CD4-positive, alpha-beta T cell treated with Interleukin-4 for 4 hours (primary cell): ENCODE measurements at places on chromosomes 16 and 17.

GRCh38 chr17:30965686-30966085 lies 5.2 kb upstream of the RNF135 start:
- no peak for DNase-seq

DNA sequence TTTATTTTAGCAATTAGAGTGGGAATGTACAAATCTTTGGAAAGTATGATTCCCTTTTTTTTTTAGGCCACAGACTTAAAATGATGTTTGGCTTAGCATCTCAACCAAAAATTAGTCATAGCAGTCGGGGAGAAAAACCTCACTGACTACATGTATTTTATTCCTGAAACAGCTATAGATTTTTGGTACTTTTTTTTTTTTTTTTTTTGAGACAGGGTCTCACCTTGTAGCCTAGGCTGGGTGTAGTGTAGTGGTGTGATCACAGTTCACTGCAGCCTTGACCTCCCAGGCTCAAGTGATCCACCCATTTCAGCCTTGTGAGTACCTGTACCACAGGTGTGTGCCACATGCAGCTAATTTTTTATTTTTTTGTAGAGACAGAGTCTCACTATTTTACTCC lies 23.4 kb downstream of the RNFT1 start:
- DNase-seq = no peak

DNA sequence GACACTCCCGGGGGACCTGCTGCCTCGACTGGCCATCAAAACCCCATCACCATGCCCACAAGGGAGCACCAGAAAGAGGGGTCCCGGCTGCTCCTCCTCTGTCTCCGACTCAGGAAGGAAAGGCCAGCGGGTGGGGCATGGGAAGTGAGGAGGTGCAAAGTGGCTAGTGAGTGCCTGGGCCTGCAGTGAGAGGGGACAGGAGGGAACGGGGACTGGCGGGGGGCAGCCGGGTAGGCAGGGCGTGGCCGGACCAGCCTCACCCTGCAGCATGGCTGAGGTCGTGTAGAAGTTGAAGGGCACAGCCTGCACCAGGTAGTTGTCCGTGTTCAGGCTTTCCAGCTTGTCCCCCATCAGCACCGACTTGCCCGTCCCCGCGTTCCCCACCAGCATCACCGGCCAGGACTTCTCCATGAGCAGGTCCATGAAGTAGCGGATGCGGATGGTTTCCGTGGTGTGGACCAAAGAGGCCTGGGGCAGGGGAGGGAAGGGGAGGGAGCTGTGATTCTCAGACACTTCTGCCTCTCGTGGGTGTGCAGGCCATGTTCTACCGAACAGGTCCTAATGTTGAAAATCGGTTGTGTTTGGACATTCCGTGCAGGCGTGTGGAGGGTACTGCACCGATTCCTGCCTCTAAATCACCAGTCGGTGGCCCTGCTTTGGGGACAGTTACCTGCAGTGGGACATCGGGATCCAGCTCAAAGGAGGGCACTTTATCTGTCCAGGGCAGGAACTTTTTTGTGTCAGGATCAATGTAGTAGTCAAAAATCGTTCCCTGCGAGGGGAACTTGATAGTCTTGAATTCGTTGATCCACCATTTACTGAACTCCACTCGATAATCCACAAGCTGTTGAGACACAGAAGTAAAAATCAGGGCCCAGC lies 91.7 kb downstream of the DNAH17 start:
- DNase-seq = no peak

DNA sequence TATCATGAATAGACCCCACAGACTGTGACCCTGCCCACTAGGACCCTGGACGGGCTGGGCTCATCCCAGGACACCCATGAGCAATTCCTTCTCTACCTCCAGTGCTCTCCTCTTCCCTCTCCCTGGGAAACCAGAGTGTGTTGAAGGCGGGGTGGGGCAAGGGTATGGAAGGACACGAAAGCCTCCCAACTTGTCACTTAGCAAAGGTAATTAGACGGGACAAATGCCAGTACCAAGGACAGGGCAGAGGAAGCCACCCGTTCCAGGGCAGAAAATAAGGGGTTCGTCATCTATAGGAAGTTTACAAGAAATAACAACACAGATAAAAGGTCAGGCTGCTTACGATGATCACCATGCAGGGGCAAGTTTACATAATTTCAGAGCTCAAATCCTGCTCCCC lies 4.9 kb upstream of the EPX start:
- no peak for DNase-seq

DNA sequence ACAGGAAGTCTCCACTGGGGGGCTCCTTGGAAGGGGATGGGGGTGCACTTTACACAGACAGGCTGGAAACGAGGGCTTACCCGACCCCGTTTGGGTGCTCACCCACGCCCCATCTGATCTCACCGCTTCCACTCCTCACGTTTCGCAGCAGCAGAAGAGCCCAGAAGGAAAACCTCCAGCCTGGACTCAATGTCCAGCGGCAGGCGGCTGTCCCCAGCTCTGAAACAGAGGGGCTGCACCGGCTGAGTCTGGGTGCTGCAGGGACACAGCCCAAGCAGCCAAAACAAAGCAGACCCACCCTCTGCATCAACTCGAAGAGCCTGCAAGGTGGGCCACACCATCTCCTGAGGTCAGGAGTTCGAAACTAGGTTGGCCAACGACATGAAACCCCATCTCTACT lies 3.9 kb downstream of the MEAK7 start:
- DNase-seq = no peak

- no peak for DNase-seq
Measured at GRCh38 chr16:88298181-88298832, 84.5 kb upstream of the ZNF469 start.

DNA sequence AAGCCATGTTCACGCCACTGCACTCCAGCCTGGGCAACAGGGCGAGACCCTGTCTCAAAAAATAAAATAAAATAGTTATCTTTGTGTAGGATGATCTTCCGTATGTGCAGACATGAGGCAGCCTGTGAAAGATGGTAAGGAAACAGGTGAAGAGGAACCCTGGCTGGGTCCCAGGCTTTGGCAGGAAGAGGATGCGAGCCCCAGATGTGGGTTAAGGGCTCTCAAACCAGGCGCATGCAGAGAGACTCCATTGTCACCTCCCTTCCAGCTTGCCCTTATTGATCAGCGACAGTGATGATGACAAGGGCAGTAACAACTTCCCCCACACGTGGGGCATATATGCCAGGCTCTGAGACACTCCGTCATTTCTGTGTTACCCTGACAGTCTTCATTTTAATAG lies 106.8 kb downstream of the GNAO1 start:
- no peak for DNase-seq

DNA sequence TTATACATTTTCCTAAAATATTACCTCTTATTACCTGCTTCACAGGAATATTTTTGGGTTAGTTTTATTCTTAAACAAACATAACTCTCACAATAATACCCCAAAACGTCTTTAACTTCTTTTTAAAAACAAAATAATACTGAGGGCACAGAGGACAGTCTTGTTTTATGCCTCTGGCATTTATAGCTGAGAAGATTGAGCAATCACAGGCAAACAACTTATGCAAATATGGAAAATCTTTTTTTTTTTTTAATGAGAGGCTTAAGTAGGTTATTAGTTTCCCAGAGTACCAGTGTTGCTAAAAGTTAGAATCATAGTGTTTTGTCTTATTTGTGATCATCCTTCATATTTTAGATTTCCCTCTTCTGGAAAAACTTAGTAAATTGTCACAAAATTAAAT lies 195.0 kb downstream of the FTO start:
- no peak for DNase-seq

DNA sequence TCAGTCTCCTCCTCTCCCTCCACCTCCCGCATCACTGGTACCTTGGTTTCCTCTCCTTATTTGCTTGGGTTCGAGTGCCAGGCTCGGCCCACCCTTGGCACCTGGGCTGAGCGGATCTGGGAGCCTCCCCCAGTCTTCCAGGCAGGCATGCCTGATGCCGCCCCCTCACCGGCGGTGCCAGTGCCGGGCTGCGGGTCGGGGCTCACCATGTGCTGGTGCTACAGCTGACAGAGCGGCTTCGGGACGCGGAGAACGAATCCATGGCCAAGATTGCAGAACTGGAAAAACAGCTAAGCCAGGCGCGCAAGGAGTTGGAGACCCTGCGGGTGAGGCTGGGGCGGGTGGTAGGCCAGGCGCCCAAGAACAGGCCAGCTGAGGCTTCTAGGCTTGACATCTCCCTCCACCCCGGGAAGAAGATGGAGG lies 19.2 kb downstream of the FMNL1 start:
- no peak for DNase-seq

- DNase-seq = no peak
Measured at GRCh38 chr17:42748202-42748907, 3.5 kb upstream of the EZH1 start.

DNA sequence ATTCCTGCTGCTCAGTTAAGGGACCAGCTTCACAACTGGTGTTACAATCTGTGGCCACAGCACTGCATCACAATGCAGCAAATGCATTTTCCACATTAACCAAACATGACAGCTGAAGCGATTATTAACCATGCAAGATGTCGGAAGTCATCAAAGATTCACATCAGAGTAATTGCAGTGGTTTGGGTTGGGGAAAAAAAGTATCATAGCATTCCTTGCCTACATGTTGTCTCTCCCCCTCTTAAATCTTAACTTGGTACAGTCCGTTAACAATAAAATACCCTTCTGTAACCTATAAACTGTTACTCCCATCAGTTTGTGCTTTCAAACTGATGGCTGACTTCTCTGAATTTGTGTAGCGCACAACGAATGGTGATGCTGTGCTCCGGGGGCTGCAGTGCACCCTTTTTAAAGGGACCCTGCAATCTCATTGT lies 51.6 kb downstream of the NUP93 start:
- DNase-seq = no peak

DNA sequence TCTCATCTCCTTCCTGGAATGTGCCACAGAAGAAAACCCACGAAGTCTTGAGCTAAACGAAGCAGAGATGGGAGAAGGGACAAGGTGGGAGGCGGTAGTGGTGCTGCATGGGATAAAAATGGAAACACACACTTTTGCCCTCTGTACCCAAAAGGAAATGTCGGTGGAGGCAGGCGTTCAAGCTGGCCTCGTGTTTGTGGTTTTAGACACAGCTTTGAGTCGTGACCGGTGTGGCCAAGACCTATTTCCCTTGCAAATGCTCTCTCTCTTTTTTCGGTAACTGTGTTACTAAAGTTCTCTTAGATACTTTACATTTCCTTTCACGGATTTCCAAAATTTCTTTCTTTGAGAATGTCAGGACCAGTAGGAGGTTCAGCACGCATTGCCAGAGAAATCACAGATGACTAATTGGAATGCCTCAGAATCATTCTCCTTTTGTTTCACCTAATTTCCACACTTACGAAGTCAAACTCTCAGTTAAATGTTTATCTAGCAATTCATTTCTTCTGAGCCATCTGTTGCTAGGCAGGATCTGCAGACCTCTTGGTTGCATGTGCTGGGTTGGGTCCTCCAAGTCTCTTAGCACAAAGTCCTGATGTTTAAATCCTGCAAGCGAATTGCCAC lies 412.3 kb downstream of the MAF start:
- no peak for DNase-seq

DNA sequence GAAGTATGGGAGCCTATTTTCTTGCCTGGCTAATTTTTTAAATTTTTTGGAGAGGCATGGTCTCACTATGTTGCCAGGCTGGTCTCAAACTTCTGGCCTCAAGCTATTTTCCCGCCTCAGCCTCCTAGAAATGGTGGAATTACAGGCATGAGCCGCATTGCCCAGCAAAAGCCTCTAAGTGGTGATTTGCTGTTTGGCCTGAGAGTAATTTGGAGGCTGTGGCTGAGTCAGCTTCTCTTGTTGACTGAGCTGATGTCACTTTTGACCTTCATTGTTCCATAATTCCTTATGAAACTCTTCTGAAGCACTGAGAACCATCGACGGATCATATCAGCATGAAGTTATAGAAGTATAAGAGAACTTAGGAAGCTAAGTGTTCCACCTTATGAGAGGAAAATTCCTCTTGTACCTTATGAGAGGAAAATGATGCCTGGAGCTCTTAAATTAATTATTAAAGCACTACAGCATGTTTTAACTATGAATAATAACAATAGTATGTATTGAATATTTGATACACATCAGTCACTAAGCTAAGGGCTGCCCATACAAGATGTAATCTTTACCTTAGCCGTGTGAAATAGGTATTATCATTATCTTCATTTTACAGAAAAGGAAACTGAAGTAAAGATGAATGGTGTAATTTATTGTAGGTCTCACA lies 220.8 kb upstream of the MON1B start:
- no peak for DNase-seq

- no peak for DNase-seq
Measured at GRCh38 chr16:49910541-49911071, 54.7 kb upstream of the ZNF423 start.

GRCh38 chr17:44502598-44503146 lies 534 bp downstream of the GPATCH8 start:
- DNase-seq = no peak

- peak; percentile 94 for DNase-seq
Measured at GRCh38 chr17:32519228-32520103, 32.7 kb downstream of the CDK5R1 start.

DNA sequence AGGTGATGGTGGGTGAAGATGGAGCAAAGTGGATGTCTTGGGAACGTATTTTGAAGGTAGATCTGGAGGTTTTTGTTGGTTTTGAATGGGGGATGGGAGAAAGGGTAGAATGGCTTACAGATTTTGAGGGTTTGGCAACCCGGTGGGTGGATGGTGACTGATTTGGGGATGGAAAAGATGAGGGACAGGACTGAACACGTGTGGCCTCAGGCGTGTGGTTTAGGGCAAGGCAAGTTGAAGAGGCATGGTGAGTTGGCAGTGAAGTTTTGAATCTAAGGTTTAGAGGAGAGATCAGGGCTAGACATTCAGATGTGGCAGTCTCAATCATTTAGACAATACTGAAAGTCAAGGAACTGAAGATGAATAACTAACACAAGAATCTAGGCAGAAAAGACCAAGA lies 5.0 kb upstream of the DCTPP1 start:
- DNase-seq = no peak
